ENCODE measurements at places on chromosomes 7 and 10.

GRCh38 chr7:6032641-6033040, 1.5 kb downstream of the ANKRD61 start:
- DNase-seq, result no peak

- DNase-seq, result no peak
Measured at GRCh38 chr10:133254421-133255120, 16.9 kb downstream of the VENTX start.

GRCh38 chr7:151694828-151695580, 175.3 kb upstream of the RHEB start:
- no peak for DNase-seq

DNA sequence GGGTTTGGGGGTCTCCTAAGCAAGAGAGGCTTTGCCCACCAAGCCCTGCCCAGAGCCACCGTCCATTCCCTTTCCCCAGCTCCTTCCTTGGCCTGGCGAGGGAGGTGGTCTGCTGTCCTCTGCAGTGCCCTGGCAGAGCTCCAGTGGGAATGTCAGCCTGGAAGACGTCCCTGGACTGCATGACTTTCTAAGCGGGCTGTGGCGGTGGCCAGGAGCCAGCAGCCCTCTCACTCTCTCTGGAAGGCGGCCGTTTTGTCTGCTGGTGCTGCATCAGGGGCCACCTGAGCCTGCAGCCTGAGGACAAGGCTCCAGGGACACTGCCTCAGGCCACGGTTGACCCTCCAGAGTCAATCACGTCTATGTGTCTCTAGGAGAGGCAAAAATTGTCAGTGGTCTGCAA, 271.0 kb downstream of the SKAP2 start:
- no peak for DNase-seq

DNA sequence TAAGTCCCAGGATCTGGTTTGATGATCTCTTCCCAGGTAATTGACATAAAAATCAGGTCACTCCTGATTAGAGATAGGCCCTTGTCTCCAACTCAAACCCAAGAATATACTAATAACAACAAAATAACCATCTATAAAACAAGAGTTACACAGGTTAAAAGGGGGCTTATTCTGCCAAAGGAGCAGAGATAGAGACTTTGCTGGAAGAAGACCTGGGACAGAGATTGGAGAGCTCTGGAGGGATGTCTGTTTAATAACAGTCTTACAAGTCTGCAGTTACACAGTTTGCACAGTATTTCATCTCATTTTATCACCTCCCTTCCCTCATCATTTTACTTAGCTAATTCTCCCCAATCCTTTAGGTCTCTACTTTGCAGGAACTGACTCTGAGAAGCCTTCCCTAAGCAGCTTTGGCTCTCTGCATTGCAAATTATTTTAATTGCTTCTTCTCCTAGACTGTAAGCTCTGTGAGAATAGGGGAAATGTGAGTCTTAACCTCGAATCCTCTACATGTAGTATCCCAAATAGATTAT, 3.7 kb upstream of the ZNF438 start:
- DNase-seq, result no peak

DNA sequence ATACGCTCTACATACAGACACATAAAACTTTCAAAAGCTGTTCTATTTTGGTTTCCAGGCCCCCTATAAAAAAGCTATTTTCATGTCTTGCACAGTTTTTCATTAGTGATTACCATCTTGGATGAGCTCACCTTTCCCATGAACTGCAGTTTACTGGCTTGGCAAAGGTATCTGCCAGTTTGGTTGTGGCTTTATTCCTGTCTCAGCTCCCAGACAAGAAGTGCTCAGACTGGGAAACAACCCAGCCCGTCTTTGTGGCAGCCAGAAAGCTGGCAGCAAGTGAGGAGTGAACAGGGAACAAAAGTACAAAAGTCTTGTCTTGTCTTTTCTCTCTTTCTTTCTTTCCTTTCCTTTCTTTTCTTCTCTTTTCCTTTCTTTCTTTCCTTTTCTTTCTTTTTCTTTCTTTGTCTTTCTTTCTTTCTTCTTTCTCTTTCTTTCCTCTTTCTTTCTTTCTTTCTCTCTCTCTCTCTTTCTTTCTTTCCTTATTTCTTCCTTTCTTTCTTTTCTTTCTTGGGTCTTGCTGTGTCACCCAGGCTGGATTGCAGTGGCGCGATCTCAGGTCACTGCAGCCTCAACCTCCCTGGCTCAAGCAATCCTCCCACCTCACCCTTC, 138.8 kb downstream of the CFAP58 start:
- DNase-seq, result no peak

DNA sequence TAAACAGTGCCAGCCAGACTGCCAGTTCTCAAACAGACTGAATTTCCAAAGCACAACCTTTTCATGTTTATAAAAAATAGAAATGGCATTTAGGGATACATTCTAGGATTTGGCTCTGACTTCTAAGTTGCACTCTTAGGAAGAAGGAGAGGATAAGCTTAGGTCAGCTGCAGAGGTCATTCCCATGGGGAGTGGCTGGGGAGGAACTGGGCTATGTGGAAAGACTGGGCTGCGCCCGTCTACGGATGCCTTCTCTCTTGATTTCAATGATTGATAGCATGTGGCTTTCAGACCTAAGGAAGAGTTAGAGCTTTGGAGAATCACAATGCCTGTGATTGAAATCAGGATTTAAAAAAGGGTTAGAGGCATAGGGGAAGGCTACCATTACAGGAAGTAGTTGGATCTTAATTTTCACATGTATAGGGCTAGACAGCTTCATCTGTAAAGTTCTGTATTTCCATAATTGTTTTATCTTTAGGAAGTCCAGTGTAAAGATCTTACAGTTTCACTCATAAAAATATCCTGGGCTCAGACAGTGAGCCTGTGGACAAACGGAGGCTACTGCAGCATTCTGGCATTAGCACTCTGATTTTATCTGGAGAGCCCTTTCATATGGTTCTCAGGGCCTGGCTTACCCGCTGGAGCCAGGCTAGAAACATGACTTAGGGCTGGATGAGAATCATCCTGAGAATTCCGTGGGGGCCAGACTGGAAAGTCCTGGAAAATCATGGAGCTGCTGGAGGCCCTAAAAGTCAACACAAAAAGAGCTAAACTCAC, 29.5 kb downstream of the NUDT5 start:
- no peak for DNase-seq

- DNase-seq, result no peak
Measured at GRCh38 chr10:4837551-4837950, 11.5 kb downstream of the AKR1E2 start.

- DNase-seq, result no peak
Measured at GRCh38 chr7:75572396-75572795, 80.3 kb downstream of the SPDYE5 start.

DNA sequence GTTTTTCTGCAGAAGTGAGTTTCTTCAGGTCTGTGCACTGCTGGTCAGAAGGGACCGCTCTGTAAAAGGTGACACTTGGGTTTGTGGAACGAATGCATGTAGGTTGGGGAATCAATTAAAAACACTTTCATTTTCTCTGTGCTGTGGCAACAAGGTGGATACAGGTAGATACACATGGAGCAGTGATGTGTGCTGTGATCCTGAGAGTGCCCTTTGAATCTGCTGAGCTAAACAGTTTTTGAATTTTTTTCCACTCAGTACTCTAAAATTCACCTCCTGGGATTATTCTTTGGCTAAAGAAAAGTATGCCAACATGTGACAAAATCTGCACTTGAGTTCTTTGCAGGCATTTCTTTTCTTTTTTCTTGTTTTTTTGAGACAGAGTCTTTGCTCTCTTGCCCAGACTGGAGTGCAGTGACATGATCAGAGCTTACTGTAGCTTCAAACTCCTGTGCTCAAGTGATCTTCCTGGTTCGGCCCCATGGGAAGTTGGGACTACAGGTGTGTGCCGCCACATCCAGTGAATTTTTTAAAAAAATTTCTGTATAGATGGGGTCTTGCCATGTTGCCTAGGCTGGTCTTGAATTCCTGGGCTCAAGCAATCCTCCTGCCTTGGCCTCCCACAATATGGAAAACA, 338.9 kb downstream of the EXOC4 start:
- no peak for DNase-seq
